ENCODE measurements at places on chromosomes 6 and 20.

GRCh38 chr20:15396026-15396425 lies 1058.6 kb upstream of the FLRT3 start:
- DNase-seq: no peak

DNA sequence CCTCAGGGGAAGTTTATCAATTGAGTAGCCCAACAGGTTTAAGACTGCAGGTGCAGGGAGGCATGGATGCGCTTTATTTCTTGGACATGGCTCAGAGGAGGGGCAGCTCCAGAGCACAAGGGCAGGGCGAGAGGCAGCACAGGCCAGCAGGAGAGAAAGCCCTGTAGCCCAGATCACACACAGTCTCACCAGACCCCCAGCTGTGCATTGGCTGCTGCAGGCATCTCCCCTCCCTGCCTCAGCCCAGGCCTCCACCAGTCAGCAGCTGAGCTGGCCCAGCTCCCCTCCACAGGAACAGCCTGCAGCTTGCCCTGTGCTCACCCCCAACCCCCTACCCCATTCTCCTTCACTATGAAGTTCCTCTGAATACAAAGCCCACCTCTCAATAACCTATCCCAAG lies 24.7 kb downstream of the MRPL14 start:
- DNase-seq: no peak

GRCh38 chr6:14542670-14543366 lies 425.2 kb downstream of the CD83 start:
- DNase-seq: no peak

GRCh38 chr6:13328875-13329183 lies 492 bp upstream of the TBC1D7 start:
- no peak for DNase-seq

- DNase-seq: no peak
Observed at GRCh38 chr6:56668158-56668557, 25.5 kb upstream of the DST start.

DNA sequence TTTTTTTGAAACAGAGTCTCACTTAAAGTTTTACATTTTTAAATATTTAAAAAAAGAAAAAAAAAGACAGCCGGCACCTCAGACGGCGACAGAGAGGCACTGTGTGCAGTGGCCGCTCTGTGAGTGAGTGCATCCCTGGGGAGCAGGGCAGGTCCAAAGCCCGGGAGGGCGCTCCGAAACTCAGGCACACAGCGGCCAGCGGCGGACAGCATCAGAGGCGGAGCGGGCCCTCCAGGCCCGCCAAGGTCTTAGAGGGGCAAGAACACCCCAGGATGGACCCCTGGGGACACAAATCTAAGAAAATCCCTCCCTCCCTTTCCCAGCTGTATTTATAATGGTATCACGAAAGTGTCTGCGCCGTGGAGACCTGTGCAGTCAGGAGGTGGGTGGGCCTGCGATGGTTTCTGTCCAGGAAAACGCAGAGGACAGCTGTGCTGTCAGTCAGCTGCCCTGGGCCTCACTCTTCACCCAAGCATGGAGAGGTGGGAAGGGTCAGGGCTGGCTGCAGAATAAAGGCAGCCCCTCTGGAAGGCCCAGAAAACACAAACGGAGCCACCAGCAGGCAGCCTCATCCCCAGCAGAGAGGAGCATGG lies 43.8 kb downstream of the TAF4 start:
- no peak for DNase-seq

GRCh38 chr6:27759930-27760329 lies 152.3 kb downstream of the OR2B2 start:
- no peak for DNase-seq

- DNase-seq: no peak
Observed at GRCh38 chr6:16414205-16414604, 175.8 kb downstream of the GMPR start.

- no peak for DNase-seq
Observed at GRCh38 chr6:89966228-89966544, 71.9 kb downstream of the GJA10 start.

DNA sequence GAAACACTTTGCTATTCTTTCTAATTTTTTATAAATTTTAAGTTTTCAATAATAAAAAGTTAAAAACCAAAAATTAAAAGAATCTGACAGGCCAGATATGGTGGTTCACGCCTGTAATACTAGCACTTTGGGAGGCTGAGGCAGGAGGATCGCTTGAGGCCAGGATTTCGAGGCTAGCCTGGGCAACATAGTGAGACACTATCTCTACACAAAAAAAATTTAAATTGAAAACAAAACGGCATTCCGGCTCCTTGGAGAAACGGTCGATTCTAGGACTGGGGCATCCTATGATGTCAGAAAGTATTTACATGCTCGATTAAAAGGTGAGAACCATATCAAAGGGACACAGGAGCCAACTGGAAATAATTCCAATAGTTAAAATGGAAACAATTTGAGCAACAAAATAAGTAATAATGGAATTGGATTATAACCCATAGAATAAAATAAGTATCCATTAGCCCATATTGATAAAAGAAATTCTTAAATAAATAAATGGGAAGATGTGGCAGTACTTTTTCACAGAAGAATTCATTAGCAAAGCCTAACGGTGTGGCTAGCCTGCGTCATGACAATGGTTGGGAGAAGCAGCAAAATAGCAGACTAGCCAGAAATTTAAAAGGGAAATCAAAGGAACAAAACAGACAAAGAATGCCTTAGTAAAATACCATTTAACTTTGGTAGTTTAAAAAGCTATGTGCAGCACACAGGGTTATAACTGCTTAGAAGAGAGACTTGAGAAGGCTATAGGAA lies 21.3 kb downstream of the HLA-E start:
- DNase-seq: no peak

DNA sequence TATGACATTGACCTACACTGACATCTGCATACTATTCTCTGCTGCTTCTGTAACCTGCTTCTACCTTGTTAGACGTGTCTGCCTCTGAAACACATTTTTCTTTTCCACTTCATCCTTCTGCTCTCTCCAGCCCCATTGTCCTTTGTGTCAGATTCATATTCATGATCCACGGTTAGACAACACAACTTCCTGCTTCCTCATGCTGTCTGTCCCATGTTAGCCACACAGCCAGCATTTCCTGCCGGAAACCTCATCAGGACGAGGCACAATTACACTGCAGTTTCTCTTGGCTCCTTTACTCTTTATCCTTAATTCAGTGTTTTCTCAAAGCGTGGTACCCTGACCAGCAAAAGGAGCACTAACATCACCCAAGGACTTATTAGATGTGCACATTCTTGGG lies 150.2 kb downstream of the TBC1D7 start:
- no peak for DNase-seq

DNA sequence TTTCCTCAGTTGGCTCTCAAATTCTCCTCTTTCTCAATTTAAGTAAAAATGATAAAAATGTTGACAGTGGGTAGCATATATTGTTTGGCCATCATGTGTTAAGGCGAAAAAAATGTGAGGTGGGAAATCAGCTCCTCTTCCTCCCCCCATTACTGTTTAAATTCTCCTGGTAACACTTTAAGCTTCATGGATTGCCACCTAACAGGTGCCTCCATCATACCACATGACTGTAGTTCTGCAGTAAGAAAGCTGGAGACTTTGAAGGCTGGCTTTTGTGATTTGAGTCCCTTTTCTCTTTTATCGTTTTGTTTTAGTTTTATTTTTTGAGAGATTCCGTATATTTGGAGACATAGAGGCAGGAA lies 1.2 kb downstream of the ZFAND3 start:
- DNase-seq: no peak

- no peak for DNase-seq
Observed at GRCh38 chr6:166958926-166959861, 2.8 kb upstream of the RNASET2 start.

DNA sequence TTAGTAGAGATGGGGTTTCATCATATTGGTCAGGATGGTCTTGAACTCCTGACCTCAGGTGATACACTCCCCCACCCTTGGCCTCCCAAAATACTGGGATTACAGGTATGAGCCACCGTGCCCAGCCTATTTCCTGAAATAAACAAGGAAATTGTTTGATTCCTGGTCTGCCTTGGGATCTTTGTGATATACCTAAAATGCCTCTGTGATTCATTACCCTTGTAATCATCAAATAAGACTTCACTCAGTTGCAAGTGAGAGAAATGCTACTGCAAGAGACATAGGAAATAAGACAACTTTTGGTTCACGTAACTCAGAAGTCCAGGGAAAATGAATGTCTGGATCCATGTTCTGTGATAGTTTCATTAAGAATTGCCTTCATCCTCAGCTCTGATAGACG lies 173.2 kb upstream of the MARCKS start:
- DNase-seq: no peak

- DNase-seq: peak; percentile 28
Observed at GRCh38 chr6:34656378-34657036, 40.1 kb downstream of the ILRUN start.

DNA sequence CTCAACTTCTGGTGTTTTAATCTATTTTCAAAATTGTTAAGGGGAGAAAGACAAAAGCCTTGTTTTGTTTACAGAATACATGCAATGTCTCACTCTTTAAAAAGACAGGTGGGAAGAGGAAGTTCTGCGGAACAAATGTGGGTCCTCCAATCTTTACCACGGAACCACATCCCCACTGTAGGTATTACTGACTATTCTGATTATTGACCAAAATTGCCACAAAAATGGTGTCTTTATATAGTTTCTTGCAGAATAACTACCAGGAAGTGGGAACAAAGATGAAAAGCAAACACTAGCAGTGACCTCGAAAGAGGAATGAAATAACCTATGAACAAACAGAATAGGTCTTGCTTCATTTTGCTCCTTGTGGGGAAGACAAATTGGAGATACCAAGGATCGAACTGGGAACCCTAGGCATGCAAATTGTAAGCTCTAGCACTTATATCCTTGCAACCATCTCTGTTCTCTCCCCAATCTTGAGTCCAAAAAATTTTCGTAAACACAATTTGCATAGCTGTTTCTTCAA lies 106.7 kb downstream of the GPX5 start:
- DNase-seq: no peak

GRCh38 chr6:93624408-93624807 lies 205.0 kb upstream of the EPHA7 start:
- DNase-seq: no peak

- no peak for DNase-seq
Observed at GRCh38 chr20:44896583-44896982, 11.1 kb downstream of the YWHAB start.

DNA sequence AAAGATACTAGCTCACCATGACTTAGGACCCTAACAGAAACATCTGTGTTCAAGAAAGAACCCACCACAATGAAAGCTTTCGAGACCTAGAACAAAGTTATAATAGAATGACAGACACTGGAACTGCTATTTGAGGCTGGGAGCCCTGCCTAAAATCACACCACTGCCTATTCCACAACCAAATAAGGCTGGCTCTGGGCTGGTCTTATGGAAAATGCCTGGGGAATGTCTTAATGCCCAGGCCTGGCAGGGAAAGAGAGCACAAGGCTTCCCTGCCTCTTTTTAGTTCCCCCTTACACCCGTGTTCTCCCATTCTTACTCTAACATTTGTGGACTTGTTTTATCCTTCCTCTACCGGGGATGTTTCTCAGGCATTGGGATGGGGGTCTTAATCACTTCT lies 5.6 kb upstream of the METTL24 start:
- DNase-seq: no peak

DNA sequence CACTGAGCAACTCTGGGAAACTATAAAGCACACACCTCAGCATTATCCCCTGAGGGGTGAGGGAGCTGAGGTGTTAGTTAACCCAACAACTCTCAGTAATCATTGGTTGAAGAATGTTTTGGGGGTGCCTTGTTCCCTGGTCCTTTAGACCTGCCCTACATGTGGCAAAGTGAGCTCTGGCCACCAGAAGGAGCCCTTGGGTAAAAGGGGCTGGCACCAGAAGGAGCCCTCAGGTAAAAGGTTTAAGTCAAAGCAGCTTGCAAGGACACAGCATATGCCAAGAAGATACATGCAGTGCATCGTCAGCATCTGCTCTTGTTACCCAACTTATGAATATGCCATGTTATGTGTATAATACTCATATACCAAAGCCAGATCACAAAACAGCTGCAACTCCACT lies 1081.7 kb downstream of the KIF16B start:
- DNase-seq: no peak

DNA sequence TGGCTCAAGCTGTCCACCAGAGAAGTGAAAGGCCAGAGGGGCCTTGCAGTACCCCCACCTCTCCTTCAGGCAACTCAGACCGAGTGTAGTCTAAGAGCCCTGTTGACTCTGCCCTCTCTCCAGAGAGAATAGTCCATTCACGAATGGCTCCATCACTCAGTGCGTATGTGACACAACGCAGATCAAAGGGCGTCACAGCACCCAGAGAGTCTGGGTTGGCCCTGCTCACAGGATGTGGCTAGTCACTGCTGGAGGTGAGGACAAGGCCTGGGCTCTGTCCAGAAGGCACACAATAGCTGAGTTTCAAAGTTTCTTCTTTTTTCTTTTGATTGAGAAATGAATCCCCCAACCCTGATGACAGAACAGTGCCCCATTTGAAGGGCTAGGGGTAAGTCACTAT lies 74.1 kb downstream of the TRMT11 start:
- DNase-seq: no peak

DNA sequence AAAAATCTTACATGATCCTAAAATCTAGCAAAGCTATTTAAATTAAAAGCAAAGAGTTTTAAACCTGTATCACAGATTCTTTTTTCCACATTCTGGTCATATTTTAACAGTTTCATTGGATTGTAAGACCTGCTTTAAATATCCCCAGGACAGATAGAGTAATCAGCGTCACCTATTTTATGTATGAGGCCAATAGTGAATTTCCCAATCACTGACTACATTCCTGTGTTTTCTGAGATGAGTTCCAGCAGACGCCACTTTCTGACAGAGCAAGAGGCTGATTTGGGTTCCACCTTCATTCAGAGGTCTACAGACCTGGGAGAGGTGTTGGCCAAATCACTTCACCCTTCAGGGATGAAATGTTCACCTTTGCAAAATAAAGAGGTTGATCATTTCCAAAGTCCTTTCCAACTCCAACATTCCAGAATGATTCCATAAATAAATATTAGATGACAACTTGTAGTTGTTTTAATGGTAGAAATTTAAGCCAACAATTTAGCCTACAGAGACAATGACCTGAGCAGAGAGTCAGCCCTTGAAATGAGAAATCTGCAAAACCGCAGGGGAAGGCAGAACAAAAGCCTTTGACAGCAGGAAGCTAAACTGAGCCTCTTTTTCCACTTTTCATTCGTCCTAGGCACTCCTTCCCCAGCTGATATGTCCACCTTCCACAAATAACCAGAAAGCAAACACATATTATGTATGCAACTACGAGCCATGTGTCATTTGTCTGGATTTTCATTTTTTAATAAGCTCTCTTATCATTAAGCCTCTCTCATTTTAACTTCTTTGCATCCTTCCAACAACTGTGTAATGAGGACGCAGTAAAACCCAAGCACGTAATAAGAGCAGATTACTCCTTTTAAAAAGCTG lies 105.2 kb downstream of the TFAP2A start:
- no peak for DNase-seq

- no peak for DNase-seq
Observed at GRCh38 chr6:25127076-25127837, 151.9 kb upstream of the CARMIL1 start.
